ENCODE measurements at places on chromosomes 12 and 14.

DNA sequence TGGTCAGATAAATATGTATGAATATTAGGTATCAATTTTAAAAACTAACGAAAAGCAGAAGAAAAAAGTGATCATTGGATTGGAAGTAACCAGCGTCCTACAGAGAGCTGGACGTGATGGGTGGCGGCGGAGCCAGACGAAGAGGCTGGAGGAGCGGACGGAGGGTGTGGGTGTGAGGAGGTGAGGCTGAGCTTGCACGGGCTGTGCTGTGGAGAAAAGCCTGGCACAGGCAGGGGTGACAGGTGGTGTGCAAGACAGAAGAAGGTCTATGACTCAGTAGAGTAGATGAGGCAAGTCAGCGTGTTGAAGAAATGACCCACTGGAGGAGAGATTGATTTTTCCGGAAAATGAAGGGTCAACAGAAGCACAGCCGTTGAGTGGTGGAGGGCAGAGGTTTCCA is 56.4 kb downstream of the FZD10 start:
- DNase-seq, result no peak

GRCh38 chr14:101351146-101351545 is 210.1 kb upstream of the DIO3 start:
- no peak for DNase-seq

DNA sequence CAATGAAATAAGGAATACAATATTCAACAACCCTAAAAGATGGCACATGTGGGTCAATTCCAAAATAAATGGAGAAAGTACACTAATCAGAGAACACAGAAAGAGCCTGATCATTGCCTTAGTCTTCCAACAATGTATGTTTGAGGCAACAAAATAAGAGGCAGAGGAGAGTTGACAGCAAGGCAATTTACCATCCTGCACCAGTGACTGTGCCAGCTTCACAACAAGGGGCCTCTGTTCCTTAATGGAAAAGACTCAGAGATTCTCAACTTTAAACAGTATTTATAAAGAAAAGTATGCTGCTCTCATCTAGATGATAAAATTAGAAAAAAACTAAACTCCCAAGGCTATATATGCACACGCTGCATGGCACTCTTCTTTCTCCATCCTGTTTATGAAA is 25.9 kb downstream of the EPS8 start:
- DNase-seq, result no peak

GRCh38 chr12:112148031-112148513 is 22.7 kb downstream of the TRAFD1 start:
- DNase-seq, result peak; percentile 84

- no peak for DNase-seq
These were observed 20.3 kb downstream of the BRF1 start for GRCh38 chr14:105280525-105280924.

DNA sequence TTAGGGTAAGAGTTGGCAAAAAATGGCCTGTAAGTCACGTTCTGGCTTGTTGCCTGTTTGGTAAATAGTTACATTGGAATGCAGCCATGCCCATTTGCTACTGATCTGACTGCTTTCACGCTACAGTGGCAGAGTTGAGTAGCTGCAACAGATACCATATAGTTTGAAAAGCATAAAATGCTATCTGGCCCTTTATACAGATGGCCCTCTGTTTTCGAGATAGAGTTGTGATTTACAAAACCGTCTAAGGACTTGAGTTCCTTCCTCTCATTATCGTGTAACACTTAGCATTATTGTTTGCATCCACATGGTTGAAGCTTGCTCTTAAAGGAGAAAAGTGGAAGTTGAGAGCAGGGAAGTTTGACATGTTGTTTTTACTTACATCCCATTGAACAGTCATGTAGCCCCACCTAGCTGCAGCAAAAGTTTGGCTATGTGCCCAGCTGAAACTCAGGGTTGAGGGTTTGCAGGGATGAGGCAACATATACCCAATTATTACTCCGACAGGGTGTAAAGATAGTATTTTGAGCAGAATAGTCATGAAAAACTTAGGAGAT is 11.3 kb upstream of the SCFD1 start:
- peak; percentile 70 for DNase-seq

GRCh38 chr14:22536853-22537338 is 52.1 kb downstream of the DAD1 start:
- peak; percentile 97 for DNase-seq

GRCh38 chr14:34629657-34630529 is at the start of gene SNX6:
Gene SNX6, minus strand, starts transcription at chr14:34630148. Its CDS starts 32 bp downstream, at chr14:34630116.
- DNase-seq, result peak; percentile 34

All from brain microvascular endothelial cell (primary cell).